Hematopoietic multipotent progenitor cell treated with erythropoietin and hydrocortisone succinate and interleukin-3 and kit ligand, for 4 days (in vitro differentiated cells): ENCODE measurements at places on chromosomes 16 and 17.

GRCh38 chr17:4598776-4599504, 14.6 kb downstream of the SMTNL2 start:
- no peak for DNase-seq

DNA sequence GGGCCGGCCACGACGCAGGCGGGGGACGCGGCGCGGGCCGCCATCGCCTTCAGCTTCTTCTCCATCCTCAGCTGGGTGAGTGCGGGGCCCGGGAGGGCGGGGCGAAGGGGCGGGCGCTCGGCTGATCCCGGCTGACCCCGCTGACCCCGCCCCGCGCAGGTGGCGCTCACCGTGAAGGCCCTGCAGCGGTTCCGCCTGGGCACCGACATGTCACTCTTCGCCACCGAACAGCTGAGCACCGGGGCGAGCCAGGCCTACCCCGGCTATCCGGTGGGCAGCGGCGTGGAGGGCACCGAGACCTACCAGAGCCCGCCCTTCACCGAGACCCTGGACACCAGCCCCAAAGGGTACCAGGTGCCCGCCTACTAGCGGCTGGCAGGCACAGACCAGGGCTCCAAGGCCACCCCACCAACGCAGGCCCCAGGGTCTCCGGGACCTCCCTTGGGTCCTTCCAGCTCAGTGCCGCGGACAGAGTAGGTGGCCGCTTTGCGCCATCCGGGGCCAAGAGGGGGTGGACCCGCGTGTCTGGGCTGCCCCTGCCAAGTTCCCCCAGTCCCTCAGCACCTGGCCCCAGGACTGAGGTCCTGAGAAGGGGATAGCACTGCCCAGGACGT, 3.0 kb downstream of the SYNGR3 start:
- no peak for DNase-seq

GRCh38 chr16:30884760-30885159, 9.1 kb downstream of the BCL7C start:
- no peak for DNase-seq

GRCh38 chr17:909642-910323, 69.8 kb downstream of the NXN start:
- no peak for DNase-seq

GRCh38 chr17:60065136-60065535, 13.6 kb downstream of the HEATR6 start:
- no peak for DNase-seq

DNA sequence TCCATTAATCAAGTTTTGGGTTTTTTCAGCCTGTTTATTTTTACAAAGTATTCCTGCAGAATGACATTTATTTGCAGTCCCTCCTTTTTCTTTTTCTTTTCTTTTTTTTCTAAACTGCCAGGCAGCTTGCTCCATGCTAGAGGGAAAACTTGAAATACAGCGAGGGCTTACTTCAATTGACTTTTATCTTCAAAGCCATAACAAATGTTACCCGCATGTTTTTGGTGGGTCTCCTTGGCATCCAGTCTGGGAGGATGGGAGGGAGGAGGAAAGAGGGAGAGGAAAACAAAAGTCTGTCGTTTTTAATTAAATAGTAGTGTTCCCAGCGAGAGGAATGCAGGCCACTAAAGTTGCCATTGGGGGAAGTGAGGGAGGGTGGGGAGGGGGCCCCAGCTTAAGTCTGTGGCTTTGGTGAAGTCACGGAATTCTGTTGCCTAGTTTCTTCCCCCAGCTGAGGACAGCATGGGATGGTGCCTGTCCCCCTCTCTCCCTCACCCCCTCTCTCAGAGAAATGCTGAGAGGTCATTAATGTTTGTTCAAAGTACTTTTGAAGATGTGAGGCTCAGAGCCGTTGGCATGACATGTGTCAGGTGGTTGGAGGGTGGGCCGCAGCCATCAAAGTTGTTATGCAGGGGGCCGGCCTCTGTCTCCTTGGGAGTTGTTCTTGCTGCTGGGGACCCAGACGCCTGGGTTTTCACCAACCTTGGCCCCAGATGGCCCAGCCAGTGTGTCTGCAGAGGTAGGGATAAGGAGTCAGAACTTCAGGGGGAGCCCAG, 2.9 kb downstream of the NKD1 start:
- no peak for DNase-seq

DNA sequence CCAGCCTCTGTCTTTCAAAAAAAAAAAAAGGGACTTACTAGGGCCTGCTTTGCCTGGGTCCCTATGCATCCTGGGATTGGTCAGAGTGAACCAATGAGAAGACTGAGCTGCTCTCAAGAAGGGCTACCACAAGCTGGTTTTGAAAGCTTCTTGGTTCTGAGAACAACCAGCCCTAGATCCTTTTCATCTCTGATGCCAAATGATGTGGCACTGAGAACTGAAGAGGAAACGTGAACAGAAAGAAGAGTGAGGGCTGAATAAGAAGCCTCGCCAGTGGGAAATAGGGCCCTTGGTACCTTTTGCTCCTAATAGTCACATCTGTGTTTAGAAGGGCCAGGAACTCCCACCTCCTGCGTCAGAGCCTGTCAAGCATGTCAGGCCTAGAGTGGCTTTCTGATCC, 10.7 kb downstream of the TACO1 start:
- DNase-seq: no peak

GRCh38 chr16:65012357-65012756, 109.5 kb downstream of the CDH11 start:
- no peak for DNase-seq

GRCh38 chr17:50209472-50210239, 8.2 kb upstream of the COL1A1 start:
- DNase-seq: no peak

DNA sequence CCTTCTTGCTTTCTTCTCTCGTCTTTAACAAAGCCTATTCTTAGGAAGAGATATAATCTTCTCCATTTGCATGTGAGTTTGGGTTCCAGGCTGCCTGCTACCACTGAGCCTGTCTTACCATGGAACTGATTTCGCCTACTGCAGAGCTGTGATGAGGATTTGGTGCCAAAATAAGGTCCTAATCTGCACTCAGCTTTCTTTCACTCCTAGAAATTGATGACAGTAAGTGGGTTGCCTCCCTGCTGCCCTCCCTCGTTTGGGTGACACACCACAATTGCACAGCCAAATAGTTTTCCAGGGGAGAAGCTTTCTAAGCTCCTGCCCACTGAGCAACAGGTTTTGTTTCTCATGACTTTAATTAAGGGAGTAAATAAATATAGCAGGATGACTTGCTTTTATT, 25.1 kb upstream of the ASIC2 start:
- DNase-seq: no peak

- DNase-seq: no peak
Observed at GRCh38 chr17:81726004-81726403, 13.9 kb downstream of the SLC25A10 start.
